ENCODE measurements at places on chromosomes 7 and 10. TPM values are rescaled to one million over a fixed set of nuclear protein-coding genes. Genes with fewer than 3 reads are reported as not detected.

Gene SYNPO2L
- not detected for total RNA-seq

Gene IDI2
- not detected for total RNA-seq

Gene KCND2
- total RNA-seq: 0.03 TPM

Gene POM121C
- 8.8 TPM for total RNA-seq

Gene GRID1
- 0.05 TPM for total RNA-seq

DNA sequence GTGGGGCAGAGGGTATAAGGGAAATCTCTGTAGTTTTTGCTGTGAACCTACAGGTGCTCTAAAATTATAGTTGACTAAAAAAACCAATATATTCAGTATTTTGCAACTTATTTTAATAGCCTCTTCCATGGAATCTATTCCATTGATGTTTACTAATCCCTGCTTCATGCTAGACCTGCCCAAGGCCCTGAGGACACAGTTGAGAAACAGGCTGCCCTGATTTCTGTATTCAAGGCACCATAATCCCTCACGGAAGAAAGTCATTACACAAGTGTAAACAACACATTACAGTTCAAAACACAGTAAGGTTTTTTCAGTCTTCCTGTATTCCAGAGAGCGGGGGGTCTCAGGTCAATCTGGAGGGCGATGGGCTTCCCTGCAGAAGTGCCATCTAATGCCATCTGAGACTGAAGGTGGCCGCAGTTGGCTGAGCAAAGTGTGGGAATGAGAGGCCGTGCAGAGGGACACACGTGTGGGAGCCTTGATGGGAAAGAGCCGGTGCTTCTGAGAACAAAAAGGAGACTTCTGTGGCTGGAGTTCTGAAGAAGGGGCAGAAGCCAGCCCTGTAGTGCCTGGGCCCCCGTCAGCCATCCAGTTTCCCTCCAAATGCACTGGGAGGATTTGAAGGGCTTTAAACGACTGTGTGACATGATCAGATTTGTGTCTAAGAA is 146.9 kb downstream of the PTPN20 start:
- DNase-seq: no peak

- DNase-seq: no peak
These were observed 4.1 kb downstream of the PRXL2A start for GRCh38 chr10:80412486-80412885.

- DNase-seq: no peak
These were observed 339.2 kb downstream of the DNAJB6 start for GRCh38 chr7:157676001-157676400.

DNA sequence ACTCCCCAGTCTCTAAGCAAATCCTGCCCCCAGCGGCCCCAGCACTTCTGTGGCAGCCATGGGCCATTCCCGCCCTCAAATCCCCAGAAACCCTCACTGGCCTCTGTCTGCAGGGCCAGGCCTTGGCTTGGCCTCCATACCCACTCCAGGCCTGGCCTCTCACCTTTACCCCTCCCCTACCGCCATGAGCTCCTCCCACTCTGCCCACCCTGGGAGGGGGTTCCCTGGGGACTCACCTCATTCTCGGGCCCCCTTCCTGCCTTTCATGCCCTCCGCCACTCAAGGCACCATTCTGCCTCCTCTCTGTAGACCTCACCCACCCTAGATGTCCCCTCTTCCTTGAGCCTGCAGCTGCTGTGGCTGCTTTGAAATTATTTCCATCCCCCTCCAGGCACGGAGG is 41.0 kb downstream of the PRF1 start:
- no peak for DNase-seq

- peak; percentile 15 for DNase-seq
These were observed 1.1 kb downstream of the AHR start for GRCh38 chr7:17299483-17299991.

DNA sequence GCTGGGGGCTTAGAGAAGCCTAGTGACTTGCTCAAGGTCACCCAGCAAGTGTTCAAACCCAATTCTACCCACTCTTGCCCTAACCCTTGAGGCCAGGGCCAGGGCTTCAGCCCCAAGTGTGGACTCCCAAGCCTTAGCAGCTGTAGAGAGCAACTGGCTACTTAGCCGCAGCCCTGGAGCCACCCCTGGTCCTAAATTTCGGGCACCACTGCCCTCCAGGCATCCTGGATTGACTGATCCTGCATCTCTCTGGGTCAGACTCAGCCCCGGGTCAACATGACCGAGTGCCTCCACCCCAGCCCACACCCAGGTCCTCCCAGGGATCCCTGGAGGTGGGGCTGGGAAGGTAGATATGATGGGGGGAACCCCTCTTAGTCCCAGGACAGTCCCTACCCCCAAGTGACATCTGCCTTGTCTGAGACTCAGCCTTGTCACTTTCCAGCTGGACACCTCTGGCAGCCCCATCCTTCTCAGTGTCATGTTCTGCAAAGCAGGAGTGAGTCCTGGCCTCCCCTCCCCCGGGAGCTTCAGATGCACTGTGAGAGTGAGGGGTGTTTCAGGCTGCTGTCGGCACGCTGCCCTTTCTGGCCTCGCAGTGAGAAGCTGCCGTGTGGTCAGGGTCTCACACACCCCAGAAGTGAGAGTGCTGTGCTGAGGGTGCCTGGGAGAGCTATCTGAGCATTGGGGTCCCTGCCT is 89.8 kb downstream of the ZMIZ1 start:
- DNase-seq: no peak

DNA sequence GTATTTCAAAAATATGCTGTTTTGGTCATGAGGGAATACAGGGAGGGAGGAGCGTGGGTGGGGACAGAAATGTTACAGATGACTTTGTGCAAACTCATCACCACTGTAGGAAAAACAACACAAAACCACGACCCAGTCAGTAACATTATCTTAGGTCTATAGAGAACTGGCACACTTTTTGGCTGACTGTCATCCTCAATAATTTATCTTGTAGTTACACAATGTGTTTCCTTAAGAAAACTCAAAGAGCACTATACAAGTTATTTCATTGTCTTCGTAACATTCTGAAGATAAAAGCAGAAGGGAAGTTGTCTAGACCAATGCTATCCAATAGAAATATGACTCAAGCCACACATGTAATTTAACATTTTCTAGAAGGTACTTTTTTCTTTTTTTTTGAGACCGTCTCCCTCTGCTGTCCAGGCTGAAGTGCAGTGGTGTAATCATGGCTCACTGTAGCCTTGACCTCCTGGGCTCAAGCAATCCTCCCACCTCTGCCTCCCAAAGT is 16.9 kb upstream of the CDK14 start:
- DNase-seq: no peak

- DNase-seq: no peak
These were observed 12.4 kb upstream of the LRRC72 start for GRCh38 chr7:16514271-16514670.
